ENCODE measurements at places on chromosomes 12 and 14.

DNA sequence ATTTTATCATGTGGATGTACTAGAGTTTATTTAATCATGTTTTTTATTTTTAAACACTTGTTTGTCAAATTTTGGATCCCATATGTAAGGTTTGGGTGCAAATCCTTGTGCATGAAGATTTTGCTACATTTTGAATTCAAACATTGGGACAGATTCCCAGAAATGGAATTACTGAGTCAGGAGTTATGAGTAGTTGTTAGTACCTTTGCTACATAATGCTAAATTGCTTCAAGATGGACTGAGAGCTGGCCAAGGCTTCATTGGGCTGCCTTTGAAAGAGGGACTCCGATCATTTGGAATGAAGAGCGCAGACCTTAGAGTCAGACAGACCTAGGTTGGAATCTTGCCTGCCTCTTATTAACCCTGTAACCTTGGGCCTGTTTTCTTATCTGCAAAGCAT lies 154.9 kb upstream of the PWP1 start:
- DNase-seq, result no peak

DNA sequence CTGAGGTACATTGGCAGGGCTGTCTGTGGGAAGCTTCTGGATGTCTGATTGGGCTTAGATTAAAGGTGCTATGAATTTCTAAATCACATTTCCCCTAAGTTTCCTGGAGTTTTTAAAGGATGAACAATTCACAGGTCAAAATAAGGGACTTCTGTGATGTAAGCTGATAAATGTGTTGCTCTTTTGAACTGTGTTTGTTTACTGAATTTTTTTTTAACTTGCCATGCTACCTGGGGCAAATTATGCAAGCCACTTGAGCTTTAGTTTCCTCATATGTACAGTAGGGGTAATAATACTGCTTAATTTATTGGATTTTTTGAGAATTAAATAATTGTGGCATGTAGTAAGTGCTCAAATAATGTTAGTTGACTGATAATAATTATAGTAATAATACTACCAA lies 52.8 kb upstream of the CCDC91 start:
- no peak for DNase-seq

- no peak for DNase-seq
These were observed 4.9 kb upstream of the YEATS4 start for GRCh38 chr12:69354556-69355187.

GRCh38 chr12:79433465-79434072 lies 257.2 kb downstream of the PAWR start:
- DNase-seq, result no peak

GRCh38 chr14:80636071-80636470 lies 305.5 kb downstream of the CEP128 start:
- DNase-seq, result no peak

- DNase-seq, result no peak
These were observed 495.4 kb upstream of the SEL1L start for GRCh38 chr14:82029038-82029437.

DNA sequence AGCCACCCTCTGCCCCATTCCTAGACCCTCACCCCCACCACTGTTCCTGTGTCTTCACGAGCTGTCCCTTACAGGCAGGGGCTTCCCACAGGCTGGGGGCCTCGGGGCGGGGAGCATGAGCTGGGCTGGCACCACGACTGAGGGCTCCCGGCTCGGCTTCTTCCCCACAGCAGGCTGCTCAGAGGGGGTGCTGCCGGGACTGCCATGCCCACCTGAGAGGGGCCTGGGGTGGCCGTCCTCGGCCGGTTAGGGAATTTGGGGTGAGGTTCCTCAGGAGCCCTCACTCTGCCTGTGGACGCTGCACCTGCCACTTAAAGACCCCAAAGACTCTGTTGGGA lies 6.8 kb downstream of the SLC25A47 start:
- no peak for DNase-seq

GRCh38 chr14:98350213-98350612 lies 921.8 kb downstream of the BCL11B start:
- no peak for DNase-seq

DNA sequence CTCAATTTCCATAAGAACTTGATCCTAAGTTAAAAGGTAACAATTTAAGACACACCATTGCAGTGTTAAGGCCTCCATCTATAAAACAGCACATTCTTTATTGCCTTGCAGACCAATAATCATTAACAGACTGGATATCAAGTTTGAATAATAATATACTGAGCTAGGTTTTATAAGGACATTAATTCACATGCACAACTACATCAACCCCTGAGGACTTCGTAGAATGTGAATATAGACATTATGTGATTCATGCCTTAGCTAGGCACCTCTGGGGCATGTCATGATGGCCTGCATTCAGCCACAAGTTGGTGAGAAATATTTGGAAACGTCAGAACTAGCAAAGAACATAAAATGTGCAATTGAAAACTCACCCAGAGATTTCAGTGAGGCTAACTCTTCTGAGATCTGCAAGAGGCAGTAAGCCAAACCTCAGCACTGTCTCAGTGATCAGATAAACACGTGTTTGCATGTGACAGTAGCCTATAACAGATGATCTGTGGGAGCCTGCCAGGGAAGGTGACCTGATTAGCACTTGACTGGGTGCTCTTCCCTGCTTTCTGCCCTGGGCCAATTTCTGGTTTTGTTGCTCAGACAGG lies 492.2 kb downstream of the FLRT2 start:
- no peak for DNase-seq

- DNase-seq, result no peak
These were observed 56.4 kb upstream of the LTA4H start for GRCh38 chr12:96091833-96092232.
